ENCODE measurements at places on chromosomes 12 and 14.

- DNase-seq = no peak
Measured at GRCh38 chr12:96054244-96054610, 18.8 kb upstream of the LTA4H start.

DNA sequence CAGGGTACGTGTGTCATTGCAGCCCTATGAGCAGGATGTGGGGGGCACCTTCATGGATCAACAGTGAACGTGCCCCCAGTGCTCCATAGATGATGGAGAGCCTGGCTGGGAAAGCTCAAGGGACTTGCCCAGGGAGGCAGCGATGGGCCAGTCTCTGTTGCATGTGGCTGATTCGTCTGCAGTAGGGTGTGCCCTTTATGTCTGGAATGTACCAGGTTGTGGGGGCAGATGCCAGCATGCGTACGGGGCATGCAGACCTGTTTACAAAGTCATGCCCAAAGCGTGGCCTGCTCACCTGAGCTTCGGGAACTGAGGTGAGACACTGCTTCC lies 72.3 kb downstream of the TESC start:
- DNase-seq = no peak

DNA sequence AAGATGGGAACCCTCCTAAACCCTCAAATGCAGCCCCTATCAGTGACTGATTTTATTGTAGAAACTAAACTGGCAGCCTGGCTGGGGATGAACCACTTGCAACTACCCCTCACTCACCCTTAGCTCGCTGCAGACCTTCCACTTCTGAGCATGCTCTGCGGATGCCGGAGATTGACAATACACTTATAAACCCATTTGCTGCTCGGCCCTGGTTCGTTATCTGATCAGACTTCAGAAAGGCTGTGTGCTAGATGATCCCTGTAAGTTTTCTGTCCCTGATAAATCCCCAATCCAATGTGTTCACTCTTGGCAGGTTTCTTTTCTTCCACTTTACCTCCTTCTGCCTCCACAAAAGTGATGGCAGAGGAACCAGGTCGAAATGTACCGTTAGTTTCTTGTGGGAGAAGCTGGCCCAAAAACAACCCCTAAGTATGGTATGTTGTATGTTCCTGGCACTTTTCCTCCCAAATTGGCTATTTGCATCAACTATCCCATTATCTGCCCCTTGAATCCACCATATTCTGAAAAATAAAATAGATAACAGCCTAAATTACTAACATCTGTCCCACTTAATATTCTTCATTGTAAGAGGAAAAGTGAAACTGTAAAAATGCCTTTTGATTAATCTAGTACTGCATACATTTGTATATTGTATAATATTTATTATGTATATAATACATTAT lies 18.8 kb downstream of the RPH3A start:
- DNase-seq = no peak

- no peak for DNase-seq
Measured at GRCh38 chr14:55921511-55921910, 196.7 kb upstream of the PELI2 start.
